ENCODE measurements at places on chromosomes 1 and 21.

DNA sequence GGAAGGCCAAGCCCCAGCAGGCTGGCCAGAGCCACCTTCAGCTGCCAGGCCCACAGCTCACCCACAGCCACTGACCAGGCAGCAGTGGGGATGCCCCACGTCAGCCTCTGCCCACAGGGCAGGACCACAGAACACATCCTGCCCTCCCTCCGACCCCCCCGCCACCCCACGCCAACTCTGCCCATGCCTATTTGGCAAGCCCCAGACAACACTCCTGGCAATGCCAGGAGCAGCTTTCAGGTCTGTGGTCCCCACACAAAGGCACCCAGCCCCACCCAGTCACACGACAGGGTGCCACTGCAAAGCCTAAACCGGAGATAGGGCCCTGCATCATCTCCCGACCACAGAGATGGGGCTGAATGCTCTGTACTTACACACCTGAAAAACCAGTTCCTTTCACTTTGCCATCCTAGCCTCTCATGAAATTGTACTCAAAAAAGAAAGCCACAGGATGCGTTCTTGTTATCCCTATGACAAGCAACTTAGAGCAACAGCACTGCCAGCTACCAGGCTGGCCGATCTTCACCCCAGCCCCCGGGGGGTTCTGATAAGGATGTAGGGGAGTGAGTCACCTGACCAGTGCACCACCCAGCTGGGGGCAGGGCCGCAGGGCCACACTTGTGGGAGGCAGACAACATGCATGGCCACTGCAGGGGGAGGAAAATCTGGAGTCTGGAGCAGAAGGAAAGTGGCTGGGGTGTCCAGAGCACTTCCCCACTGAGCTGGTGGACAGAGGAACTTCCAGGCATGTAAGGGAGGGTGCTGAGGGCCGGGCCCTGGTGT is 36.2 kb downstream of the UBE2G2 start:
- DNase-seq = no peak

DNA sequence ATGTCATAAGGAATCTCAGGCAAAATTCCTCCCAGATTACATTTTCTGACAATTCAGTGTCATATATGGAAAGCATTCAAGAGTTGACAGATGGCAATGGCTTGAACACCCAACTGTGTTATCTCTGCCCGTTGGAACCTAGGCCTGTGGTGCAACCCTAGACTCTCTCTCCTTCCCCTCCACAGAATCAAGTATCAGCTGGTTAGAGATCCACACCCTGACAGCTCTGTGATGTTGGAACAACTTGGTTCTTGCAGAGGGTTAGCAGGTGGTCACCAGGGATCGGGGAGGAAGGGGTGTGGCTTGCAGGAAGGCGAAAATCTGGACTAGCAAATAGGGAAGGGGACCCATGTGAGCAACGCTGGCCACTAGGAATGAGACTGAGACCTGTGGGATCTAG is 26.3 kb downstream of the PCSK9 start:
- no peak for DNase-seq

GRCh38 chr21:35298757-35299156 is 249.7 kb upstream of the RUNX1 start:
- DNase-seq = no peak

GRCh38 chr1:248841702-248842395 is 3.8 kb downstream of the ZNF672 start:
- no peak for DNase-seq

All from pons (tissue), 1 donor.